ENCODE measurements at places on chromosomes 11 and 22. TPM values are rescaled to one million over a fixed set of nuclear protein-coding genes. Genes with fewer than 3 reads are reported as not detected.

Gene PRR33
- polyA plus RNA-seq = not detected

Gene CARD18
- not detected for polyA plus RNA-seq

GRCh38 chr11:46597609-46598219 is 3.9 kb upstream of the AMBRA1 start:
- peak; percentile 70 for DNase-seq

DNA sequence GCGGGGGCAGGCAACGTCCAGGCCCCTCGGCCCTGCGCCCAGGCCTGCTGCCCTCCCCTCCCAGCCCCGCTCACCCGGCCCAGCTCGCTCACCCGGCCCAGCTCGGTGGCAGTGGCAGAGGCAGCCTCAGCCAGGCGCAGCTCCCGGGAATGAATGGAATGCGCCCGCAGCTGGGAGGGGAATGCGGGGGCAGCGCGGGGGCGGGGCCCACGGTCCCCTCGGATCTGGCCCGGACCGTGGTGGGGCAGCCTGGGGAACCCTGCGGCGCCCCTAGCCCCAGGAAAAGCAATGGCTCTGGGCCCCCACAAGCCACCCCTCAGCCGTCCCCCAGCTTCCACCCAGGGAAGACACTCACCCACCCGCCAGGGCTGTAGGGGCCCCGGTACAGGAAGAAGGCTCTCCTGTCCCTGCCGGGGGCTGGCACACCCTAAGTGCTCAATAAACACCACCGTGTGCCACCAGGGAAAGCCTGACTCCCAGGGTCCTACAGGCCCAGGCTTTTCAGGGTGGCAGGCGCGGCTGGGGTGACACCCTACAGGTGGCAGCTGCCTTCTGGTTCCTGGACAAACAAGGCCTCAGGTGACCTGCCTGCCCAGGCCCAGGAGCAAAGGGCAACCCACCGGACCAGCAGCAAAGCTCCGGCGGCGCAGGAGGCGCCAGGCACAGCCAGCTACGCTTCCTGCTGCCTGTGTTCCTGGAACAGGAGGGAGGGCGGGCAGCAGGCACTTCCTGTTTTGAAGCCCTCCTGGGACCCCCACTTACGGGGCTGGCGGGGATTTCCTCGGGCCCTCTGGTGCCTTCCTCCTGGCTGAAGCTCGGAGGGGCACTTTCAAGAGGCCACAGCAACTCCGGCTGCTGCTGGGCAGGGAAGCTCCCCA is 13.8 kb downstream of the PLXNB2 start:
- DNase-seq = peak; percentile 60
